ENCODE measurements at places on chromosomes 2 and 18.

DNA sequence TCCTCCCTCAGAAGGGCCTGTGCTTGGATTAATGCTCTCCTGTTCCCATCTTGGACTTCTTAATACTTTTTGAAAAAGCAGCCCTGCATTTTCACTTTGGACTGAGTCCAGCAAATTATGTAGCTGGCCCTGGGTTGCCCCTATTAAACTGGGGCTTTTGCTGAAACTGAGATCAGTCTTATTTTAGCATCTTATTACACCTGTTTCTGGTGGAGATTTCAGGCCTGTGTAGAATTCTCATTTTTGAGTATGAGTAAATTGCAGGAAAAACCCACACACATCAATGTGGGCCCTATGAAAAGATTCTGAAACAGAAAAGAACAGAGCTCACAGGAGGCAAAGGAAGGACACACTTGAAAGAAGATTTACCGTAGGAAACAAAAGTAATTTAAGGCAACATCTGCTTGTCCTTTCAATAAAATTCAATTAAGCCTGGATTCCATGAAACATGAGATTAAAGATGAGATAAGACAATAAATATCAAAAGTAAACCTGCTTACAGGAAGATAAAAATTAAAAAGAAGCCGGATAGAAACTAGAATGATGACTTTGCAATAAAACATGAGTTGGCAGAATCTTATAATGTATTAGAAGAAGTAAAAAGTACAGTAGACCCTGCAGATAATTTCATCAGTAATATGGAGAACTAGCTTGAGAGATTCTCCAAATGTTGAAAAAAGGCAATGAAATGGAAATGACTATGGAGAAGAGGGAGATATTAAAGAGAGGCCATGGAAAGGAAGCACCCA, 90.7 kb upstream of the GCFC2 start:
- no peak for DNase-seq

DNA sequence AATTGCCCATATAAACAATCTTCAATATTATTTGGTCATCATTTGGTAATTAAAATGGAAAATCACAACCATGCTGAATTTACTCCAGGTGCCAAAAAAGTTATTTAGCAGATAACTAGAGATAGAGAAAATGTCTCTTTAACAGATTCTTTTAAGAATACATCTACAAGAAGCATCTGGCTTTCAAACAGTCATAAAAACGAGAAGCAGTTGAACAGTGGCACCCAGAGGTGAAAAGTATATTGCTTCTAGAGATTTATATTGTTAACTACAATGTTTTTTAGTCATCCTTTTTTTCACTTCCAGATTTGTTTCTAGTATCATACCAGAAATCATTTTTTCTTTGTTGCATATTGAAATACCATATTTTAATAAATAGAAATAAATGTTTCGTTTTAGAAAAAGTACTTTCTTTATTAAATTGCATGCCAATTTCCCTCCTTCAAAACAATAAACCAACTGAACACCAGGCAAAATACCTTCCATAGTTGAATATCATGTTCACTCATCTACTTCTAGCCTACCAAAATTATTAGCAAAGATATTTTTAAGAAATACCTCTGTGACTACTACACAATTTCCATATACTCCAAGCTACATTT, 65.4 kb upstream of the HNRNPA3 start:
- no peak for DNase-seq

GRCh38 chr2:27655155-27655951, 8.1 kb downstream of the SUPT7L start:
- no peak for DNase-seq

DNA sequence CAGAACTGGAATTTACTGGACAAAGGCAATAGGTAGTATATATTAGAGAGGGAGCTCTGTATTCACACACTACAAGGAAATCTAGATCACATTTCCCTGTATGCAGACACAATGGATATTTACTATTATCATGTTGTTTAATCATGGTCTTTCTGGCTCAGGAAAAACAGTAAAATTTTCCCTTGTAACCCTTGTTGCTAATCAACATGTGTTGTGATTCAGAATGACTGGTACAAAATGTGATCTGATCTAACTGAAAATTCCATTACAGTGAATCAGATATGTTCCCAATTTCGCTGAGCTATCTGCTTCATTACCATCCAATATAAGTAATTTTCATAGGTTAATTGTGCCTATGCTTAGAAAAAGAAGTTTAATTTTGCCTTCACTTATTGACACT, 1109.7 kb downstream of the LRP1B start:
- no peak for DNase-seq

DNA sequence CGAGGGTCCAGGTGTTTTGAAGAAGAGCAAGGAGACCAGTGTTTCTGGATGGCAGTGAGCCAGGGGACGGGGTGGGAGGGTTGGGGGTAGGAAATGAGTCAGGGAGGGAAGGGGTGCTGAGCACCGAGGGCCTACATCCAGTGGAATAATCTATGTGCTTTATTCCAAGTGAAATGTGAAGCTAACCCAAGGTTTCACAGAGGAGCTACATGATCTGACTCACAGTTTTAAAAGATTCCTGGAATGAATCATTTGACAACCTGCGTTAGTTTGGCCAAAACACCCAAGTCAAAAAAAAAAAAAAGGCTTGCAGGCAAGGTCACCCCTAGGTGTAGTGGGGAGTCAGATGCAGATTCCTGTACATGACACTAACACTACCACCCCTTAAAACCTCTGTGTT, 419.7 kb upstream of the MEX3C start:
- no peak for DNase-seq

DNA sequence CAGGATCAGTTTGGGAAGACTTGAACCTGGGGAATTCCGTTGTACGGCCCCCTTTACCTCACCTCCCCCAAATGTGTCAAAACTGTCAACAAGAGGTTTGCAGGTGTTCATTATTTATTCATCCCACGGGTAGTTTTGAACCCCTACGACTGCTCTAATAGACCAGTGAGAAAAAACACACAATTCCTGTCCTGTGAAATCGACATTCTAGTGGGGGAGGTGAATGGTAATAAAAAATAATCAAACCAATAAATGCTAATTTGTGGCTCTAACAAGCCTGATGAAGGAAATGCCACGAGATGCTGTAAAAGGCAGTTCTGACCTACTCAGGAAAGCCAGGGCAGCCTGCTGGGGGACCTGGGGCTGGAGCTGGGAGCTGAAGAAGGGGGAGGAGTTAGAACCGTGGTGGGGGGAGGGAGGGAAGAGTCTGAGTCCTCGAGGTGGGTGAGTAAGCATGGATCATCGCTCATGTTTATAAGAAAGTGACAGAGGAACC, 463 bp upstream of the DNAJB2 start:
- DNase-seq = no peak

GRCh38 chr2:124018890-124019289, 6.2 kb upstream of the CNTNAP5 start:
- no peak for DNase-seq

DNA sequence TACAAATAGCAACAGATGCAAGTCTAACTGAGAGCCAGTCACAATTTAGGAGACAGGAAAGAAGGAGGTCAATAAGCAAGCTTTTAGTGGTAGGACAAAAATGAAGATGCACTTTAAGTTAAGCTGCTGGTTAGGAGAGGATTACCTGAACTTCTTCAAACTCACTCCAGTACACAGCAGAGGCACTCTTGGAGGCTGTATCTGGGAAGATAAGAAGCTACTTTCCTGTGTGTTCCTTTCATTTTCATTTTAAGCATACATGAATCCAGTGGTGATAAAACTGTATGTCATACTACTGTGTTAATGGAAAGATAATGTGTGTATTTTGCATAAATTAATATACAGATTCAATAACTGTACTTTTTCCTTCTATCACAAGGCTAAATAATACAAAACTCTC, 49.6 kb downstream of the HYCC2 start:
- no peak for DNase-seq

DNA sequence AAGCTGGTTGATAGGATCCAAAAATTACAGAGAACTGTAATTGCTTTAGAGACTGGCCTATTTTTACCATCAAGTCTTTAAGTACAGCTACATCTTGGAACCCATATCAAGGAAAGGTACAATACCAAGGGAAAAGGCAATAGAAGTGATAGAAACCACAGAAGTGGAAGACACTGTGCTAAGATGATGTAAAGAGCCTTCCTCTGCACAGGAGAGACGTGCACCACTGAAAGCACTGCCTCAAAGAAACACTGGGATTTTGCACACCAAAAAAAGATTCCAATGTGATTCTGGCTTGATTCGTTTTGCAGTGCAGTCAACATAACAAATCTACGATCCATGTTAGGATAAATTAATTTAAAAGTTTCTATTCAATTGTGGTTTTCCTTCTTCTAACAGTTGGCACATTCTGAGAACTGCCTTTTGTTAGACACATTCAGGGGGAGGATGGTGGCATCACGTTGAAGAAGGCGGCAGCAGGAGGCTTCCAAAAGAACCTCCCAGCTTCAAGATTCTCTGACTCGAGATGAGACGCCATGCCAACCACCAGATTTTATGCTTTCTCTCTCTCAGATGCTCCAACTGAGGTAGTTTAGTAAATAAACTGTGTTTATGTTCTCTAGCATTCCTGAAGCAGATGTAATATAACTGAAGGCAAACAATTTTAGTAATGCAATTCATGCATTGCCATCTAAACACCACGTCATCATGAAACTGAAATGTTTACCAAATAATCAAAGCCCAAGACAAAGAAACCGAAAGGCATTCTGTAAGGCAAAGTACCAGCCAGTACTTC, 102.9 kb downstream of the BCL2 start:
- DNase-seq = peak; percentile 57

DNA sequence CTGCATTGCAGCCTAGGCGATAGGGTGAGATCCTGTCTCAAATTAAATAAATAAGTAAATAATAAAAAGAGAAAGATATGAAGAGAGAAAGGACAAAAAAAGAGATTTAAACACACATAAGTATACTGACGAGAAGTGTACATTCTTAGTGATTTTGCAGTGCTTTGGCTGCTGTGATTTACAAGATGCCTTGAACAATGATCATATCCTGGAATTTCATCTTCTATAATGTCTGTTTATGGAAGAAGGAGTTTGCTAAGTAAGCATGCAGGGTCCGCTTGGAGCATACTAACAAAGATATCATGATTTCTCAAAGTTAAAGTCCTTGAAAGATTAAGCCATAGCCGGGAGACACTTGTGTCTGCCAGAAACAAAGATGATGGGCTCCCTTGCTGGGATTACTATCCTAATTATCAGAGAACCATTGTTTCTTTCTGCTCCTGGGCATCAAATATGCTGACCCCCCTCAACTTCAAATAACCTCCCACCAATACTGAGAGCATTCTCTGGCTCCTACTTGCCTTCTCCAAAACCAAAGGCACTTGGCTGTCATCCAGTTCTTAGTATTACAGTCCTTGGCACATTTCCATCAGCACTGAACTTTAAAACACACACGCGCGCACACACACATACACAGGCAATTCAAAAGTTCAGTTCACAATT, 47.5 kb upstream of the STAM2 start:
- DNase-seq = no peak

DNA sequence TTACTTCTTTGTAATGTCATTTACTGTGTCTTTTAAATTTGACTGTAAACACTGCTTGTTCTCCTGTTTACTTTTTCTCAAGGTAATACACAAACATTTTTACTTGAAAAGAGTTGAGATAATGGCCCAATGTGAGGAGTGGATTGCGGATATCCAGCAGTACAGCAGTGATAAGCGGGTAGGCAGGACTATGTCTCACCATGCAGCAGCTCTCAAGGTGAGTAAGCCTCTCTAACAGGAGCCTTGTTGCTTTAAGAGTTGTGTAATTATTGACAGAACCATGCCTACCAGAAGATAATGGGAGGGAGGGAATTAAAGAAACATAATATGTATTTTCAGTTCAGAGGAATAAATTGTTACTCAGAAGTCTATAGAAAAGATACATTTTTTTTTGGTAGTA, 16.5 kb upstream of the TTC27 start:
- DNase-seq = no peak

Data from CD4-positive, alpha-beta T cell treated with Interleukin-15 for 1 hour (primary cell).